ENCODE measurements at places on chromosomes 2 and 18.

DNA sequence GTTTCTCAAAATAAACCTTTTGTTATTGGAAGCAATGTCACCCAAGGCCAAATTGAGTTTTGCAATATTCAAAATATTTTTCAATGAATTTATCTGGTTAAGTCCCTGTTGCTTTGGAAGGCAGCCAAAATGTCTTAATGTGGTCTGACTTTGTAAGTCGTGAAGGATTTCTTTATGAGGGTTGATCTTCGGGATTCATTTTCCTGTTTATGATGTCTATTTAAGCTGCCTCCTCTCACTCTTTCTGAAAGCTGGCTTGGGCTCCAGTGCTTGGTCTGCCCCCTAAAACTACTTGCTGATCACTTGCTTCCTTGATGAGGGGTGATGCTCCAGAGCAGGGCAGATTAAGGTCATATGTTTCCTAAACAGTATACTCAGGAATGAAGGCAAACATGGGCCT, 141.1 kb downstream of the ANTXR1 start:
- DNase-seq = no peak

DNA sequence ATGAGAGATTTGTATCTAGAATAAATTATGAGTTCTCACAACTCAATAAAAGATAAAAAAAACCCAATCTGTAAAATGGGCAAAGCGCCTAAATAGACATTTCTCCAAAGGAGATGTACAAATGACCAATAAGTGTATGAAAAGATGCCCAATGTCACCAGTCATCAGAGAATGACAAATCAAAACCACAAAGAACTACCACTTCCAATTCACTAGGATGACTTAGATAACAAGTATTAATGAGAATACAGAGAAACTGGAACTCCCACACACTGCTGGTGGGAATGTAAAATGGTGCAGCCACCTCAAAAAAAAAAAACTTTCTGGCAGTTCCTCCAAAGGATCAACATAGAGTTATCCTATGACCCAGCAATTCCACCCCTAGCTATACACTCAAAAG, 17.4 kb upstream of the COL6A3 start:
- no peak for DNase-seq

DNA sequence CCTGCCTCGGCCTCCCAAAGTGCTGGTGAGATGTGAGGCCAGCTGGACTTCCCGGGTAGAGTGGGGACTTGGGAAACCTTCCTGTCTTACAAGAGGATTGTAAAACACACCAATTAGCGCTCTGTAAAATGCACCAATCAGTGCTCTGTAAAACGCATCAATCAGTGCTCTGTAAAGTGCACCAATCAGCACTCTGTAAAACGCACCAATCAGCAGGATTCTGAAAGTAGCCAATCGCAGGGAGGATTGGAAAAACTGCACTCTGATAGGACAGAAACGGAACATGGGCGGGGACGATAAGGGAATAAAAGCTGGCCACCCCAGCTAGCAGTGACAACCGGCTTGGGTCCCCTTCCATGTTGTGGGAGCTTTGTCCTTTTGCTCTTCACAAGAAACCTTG, 19.0 kb downstream of the RNF125 start:
- no peak for DNase-seq

DNA sequence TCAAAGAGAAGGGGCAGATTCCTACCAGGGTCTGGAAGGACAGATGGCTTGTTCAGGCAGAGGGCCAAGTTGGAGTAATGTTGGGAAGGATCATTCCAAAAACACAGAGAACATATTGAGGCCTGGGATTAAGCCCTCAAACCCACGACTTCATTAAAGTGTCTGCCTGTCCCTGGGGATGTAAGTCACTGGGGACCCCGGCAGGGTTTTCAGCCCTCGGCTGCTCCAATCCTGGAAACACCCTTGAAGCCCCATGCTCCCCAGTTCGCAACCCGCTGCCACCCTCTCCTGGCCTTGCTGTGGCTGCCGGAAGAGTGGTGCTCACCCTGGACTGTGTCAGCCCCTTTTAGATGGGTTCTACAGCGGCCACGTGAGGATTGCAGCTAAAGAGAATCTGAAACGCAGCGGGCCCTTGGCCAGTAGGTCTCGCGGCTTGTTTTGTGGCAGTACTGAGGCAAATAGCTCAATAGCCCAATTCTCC, 79.9 kb downstream of the EPAS1 start:
- DNase-seq = no peak

DNA sequence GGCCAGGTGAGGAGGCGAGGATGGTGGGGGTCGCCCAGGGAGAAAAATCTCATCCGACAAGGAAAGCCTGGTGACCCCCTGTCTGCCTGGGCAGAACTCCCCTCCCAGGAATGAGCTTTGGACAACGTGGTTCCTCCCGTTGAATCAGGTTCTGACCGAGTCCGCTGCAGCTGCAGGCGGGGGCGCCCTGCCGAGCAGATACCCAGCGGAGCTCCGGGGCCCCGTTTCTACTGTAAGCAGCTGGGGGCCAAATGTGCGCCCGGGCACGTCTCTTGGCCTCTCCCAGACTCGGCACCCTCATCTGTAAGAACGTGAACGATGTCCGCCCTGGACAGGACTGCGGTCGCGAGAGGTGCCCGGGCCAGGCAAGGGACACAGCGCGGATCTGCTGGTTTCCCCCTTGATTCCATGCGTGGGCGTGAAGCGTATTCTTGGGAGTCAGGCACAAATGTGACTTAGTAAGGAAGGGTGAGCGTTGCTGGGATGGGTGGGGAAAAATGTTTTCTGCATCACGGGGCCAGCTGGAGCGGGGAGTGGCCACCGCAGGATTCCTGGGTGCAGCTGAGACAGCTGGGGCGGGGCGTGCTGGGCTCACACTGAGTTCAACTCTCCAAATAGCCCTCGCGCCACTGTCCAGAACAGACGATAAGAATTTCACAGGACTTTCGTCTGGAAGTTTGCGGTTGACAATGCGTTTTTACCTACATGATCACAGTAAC, 20.2 kb upstream of the TUBB6 start:
- no peak for DNase-seq

- DNase-seq = no peak
These were observed 155.1 kb upstream of the TANK start for GRCh38 chr2:161005170-161005569.

DNA sequence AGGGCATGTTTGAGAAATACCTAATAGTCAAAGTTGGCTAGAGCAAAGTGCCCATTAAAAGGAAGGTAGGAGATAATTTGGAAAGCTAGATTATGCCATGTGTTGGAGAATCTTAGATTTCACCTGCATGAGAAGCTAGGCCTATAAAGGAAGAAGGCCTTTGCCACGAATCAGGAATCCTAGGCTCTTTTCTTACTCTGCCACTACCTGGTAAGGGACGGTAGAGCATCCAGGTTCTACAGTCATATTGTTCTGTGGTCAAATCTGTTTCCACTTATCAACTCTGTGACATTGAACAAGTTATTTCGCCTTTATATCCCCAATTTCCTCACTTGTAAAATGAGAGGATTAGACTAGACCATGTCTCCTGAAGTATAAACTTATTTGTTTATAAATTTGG, 3.6 kb upstream of the KCNJ3 start:
- DNase-seq = no peak

DNA sequence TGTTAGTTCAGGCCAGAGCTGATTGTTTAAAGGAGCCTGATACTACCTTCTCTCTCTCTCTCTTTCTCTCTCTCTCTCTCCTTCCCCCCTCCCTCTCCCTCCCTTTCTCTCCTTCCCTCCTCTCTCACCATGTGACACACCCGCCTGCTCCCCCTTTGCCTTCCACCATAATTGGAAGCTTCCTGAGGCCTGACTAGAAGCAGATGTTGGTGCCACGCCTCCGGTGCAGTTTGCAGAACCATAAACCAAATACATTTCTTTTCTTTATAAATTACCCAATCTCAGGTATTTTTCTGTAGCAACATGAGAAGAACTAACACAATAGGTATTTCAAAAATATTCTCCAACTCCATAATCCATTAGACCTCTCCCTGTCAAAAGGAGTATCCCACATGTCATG, 62.4 kb downstream of the ANKRD62 start:
- no peak for DNase-seq

DNA sequence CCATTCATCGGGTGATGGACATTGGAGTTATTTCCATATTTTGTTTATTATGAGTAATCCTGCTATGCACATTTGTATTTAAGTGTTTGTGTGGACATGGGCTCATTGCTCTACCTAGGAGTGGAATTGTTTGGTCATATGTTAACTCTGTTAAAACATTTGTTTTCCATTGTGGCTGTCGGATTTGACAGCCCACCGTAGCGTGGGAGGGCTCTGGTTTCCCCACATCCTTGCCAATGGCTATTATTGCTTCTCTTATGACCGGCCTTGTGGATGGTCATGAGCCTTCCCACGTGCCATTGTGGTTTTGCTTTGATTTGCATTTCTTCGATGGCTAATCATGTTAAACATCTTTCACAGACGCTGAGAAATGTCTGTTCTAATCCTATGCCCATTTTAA, 92.0 kb downstream of the ZNF236 start:
- DNase-seq = no peak

GRCh38 chr2:66432801-66433694, 1.9 kb upstream of the MEIS1 start:
- no peak for DNase-seq

GRCh38 chr2:65075605-65076344, 19.6 kb downstream of the CEP68 start:
- DNase-seq = no peak

- no peak for DNase-seq
These were observed 50.4 kb upstream of the REL start for GRCh38 chr2:60830991-60831390.

GRCh38 chr18:11883153-11883552, 25.0 kb downstream of the MPPE1 start:
- DNase-seq = no peak

DNA sequence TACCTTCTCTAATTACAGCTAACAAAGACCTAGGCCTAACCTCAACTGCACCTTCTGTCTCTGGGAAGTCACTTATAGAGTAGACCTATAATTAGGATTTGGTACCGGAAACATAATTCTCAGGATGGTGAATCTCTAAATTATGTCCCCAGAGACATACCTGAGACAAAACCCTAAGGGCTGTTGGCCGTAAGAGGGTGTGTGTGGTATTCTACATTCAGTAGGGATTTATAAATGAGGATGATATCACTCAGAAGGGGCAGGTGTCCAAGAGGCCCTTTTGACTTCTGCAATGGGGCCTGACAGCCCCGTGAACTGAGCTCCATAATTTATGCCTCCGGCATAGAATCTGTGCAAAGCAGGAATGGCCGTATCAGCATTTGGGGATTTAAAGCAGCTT, 13.5 kb upstream of the DARS1 start:
- no peak for DNase-seq

DNA sequence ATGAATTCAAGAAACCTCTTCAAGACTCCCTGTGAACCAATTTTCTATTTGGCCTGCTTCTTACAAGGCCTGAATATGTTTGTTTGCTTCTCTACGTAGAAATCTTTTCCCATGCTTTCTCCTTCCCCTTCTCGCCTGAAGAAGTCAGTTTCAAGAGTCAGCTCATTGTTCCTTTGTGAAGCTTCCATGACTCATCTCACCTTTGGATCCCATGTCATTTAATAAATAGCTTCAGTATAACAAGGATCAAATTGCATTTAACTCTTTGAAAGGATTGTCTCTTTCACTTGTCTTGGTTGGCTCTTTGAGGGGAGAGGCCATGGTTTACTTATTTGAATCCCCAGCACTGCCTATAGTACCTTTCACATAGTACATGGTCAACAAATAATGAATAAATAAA, 28.4 kb downstream of the CPS1 start:
- DNase-seq = no peak

DNA sequence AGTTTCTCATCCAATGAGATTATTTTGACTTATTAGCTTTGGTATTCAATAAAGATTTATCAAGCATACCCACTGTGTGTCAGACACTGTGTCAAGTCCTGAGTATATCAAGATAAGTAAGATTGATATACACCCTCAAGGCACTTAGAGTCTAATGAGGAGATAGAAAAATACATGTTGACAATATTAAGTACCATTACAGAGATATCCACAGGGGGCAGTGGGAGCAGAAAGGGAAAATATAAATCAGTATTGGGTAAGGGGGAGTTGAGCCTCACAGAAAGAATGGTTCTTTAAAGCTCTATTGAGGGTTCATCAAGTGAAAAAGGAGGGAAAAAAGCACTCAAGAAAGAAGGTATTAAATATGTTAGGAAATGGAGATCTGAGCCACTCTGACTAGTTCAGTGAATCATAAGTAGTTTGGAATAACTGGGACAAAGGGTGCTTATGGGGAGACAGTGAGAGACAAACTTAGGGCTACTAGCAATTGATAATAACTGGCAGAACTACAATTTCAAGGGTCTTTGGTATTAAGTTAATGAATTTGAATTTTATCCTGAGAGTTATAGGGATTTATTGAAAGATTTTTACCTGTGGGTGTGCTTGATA, 45.5 kb upstream of the SLC8A1 start:
- no peak for DNase-seq

DNA sequence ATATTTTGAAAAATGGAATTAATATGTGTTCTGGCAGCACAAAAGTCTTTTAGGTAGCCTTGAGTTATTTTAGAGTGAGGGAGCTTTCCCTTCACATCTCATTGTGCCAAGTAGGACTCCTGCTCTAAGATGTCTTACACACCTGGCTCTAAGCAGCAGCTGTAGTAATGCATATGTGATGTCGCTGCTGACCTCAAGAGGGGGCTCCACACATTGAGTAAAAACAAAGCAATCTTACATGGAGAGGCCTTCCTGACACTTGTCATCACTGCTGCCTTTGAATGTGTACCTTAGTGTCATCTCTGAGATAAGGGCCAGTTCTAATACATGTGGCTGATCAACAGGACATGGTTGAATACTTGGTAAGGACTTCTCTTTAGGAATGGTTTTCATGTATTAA, 75.8 kb downstream of the ACTR3 start:
- no peak for DNase-seq

GRCh38 chr18:22557168-22557941, 139.6 kb upstream of the CTAGE1 start:
- no peak for DNase-seq

- no peak for DNase-seq
These were observed 16.9 kb upstream of the FN1 start for GRCh38 chr2:215452725-215453124.

DNA sequence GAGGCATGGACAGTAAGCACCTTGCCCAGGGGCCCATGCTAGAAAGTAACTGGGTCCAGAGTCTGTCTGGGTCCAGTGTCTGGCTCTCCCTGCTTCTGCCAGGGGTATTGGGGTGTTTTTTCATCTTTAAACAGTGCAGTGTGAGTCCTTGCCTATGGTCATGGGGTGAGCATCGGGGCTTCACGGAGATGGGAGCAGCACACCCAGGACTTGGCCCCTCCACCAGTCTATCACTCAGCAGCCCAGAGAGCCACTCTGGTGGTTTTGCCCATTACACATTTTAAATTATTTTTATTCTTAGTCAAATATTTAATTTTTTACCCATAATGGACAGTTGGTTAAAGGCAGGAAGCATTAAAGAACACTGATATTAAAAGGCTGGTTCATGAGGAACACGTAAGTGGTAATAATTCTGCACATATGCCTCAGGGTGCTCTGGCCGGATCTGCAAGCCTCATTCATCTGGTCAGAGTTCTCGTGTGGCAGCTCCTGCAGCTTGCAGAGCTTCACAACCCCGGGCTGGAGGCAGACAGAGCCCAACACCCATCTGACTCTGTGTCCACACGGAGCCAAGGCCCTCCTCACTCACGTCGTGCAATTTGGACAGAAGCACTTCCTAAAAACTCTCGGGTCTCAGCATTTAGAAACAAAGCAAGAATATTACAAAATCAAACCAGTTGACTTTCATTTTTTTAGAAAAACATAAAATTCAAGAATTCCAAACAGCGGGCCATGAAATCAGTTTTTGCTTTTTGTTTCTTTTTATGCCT, 204.1 kb downstream of the CTIF start:
- no peak for DNase-seq

- no peak for DNase-seq
These were observed 285.5 kb downstream of the MREG start for GRCh38 chr2:215727507-215728503.

- no peak for DNase-seq
These were observed 61.6 kb downstream of the TRIB2 start for GRCh38 chr2:12778369-12778768.

Measured in effector CD8-positive, alpha-beta T cell (primary cell).